ENCODE measurements at places on chromosomes 6 and 20. TPM values are rescaled to one million over a fixed set of nuclear protein-coding genes. Genes with fewer than 3 reads are reported as not detected.

ID4 gene
- 18.0 TPM for total RNA-seq

MCM9 gene
- 11.2 TPM for total RNA-seq

REM1 gene
- total RNA-seq = not detected

LAMA2 gene
- total RNA-seq = 103 TPM

TMEM74B gene
- total RNA-seq = not detected

SLC22A7 gene
- total RNA-seq = not detected

- no peak for DNase-seq
Observed at GRCh38 chr20:35122756-35123405, 24.3 kb downstream of the EDEM2 start.

DNA sequence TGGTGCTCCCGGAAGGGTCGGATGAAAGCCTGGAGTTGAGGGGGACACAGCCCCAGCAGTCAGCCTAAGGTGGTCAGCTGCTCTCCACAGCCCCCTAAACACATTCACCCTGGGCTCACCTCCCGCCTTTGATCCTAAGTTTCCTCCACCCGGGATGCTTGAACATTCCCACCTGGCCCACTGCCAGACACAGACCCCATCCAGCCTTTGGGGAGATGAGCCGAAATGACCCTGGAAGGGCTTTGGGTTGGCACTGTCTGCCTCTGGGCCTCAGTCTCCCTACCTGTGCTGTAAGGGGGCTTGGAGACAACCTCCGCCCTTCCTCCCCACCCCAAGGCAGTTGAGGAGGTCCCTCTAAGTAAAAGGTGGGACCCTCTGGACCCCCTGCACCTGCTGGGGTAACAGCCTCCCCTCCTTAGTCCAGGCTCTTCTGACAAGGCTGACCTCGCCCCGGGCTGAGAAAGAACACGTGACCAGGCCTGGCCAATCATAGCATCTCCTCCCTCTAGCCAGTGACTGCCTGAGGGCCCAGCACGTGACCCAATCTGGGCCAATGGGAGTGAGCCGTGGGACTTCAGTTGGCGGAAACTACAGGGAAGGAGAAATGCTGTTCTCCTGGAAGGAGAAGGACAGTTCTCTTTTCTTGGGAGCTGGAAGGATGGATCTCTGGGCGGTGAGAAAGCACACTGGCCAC is 16.9 kb upstream of the UBE2V1 start:
- DNase-seq = no peak

GRCh38 chr6:92723390-92723931 is 695.9 kb downstream of the EPHA7 start:
- DNase-seq = no peak

- no peak for DNase-seq
Observed at GRCh38 chr6:143115728-143116127, 55.0 kb downstream of the AIG1 start.

DNA sequence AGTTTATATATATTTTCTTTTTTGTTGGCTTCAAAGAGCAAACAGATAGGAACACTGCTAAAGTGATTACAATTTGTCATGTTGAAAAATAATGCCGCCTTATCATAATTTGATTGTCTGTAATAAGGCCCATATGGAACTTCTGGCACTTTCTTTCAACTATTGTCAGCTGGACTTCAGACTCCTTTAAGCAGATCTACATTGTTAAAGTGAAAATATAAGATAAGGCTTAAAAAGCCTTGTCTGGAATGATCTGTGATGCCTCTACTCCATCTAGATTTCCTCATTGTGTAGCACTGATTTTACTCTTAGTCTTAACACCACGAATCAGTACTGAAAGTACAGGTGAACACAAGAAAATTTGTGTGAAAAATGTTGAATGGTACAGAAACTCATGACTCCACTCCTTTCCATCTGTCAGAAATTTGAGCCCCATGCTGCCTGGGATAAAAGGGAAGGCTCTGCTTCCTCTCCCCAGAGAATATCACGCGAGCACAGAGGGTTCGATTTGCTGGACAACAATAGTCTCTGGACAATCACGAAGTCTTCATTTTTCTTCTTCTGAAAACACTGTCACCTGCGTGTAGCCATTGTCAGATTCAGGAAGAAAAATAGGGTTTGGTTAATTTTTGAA is 56.0 kb downstream of the BCAS1 start:
- peak; percentile 6 for DNase-seq

DNA sequence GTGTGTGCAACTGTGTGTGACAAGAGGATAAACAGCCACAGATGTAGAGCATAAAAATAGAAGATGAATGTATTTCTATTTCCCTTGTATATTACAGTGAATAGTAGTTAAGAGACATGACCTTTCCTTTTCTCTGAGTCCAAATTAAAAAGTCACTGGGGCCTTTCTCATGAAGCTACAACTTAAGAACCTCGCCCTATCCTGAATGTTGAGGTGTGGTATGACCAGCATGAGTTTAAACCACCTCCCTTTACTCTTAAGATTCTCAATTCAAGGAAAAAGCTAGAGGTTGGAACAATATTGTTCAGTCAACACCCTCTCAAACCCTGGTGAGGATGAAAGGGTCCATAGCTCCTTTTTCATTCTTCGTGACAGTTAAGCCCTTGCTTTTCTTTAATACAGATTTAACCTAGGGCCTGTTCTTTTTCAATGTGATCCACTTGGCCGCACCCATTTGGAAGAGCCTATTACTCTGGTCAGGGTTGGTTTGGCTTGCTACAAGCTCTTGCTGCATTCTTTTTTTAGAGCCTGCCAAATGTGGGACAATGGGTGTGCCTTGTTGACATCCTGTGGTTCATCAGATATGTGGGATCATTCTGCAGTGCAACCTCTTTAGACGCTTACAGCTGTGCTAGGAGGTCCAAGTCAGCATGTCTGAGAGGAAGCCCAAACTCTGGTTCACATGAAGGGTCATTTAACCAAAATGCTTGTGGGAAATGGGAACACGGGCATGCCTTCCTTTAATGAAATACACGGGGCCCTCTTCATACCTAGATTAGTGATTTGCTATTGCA is 290.0 kb downstream of the HAO1 start:
- DNase-seq = peak; percentile 96

GRCh38 chr6:12803486-12803885 is 86.9 kb downstream of the PHACTR1 start:
- DNase-seq = no peak

- no peak for DNase-seq
Observed at GRCh38 chr6:168964138-168964835, 289.4 kb downstream of the THBS2 start.

DNA sequence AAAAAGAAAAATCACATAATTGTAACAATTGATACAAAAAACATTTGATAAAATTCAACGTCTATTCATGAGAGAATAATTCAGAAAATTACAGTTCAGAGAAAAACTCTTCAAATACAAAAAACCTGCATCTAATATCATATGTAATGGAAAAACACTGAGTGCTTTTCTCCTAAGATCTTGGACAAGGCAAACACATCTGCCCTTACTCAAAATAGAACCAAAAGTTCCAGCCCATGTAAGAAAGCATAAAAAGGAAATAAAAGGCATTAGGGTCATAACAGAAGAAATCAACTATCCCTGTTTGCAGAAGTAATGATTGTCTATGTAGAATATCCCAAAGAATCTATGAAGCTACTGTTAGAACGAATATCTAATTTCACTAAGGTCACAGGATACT is 721.4 kb downstream of the RFPL4B start:
- no peak for DNase-seq

GRCh38 chr6:24600903-24601302 is 45.1 kb downstream of the KIAA0319 start:
- DNase-seq = no peak

- peak; percentile 95 for DNase-seq
Observed at GRCh38 chr20:50379049-50379990, 130.9 kb upstream of the PTPN1 start.

DNA sequence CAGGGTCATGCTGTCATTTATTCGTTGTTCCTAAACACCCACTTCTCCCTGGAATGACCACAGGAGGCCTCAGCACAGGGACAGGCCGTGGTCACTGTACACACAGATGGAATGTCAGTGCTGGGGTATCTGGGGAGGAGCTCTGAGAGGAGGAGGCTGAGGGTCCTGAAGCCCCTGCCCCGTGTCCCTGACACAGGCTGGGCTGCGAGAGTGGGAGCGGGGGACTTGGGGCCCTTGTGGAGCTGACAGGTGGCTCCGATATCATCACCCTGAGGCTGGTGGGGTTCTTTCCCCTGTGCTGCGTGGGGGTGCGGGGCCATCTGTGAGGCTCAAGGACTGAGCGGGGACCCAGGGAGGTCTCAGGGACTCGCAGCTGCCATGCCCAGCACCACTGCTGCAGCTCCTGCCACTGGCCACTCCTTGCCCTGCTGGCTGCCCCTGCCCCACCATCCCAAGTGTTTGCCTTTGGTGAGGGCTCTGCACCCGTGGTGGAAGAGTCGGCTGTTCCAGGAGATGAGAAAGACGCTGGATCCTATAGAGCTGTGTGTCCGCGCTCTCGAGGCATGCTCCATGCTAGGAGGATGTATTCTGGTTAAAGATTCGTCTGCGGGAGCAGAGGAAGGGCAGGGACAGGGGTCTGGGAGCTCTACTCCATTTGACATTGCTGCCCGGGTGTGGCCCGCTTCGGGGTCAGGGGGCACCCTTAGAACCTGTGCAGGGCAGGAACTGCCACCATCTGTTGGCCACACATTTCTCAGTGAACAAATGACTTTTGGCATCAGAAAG is 18.9 kb downstream of the NPEPL1 start:
- no peak for DNase-seq

All from fibroblast of the aortic adventitia (primary cell).